Thoracic aorta (tissue), 2 donors: ENCODE measurements at places on chromosomes 2 and 18.

DNA sequence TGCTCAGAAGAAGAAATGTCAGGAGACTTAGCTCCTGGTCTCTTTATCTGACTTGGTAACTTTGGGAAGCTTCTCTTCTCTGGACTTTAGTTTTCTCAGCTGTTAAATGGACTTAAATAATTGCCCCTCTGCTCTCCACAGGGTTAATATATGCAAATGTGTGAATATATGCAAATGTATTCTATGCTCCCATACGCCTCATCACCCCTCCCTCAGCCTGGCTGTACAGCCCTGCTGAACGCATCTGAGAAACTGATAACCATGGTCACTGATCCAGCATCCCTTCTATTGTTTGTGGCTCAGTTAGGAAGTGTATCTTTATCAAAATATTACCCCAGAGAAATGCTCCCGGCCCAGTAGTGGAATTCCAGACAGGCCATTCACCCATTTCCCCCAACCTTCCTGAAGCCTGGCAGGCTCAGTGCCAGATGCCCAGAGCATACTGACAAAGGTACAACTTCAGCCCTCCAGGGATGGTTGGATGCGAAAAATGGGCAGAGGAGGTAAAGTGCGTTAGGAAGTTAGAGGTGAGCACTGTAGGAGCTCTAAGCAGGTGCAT, 103.4 kb downstream of the DYSF start:
- DNase-seq: no peak

GRCh38 chr2:29455200-29455860, 340.1 kb downstream of the CLIP4 start:
- no peak for DNase-seq

- DNase-seq: no peak
Measured at GRCh38 chr2:127698553-127699355, 2.5 kb upstream of the SFT2D3 start.

GRCh38 chr2:12507295-12507694, 209.4 kb upstream of the TRIB2 start:
- no peak for DNase-seq

GRCh38 chr2:100289020-100289419, 33.3 kb downstream of the LONRF2 start:
- DNase-seq: no peak

DNA sequence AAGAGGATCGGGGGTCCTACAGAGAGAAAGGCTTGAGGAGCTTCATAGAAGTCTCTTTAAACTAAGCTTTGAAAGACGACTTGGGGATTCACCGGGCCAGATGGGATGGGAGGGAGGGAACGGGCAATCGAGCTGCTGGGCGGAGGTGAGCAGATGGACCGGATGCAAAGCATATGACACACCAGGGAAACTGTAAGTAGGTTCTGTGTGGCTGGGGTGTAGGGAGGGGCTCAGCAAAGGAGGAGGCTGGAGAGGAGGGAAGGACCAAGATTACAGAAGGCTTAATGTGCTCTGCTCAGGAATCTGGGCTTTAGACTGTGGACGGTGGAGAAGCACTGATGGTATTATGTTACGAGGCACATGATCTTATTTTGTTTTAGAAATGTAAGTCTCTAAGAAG, 131.5 kb downstream of the MAIP1 start:
- DNase-seq: no peak

- no peak for DNase-seq
Measured at GRCh38 chr18:50871846-50872245, 7.1 kb upstream of the ME2 start.

DNA sequence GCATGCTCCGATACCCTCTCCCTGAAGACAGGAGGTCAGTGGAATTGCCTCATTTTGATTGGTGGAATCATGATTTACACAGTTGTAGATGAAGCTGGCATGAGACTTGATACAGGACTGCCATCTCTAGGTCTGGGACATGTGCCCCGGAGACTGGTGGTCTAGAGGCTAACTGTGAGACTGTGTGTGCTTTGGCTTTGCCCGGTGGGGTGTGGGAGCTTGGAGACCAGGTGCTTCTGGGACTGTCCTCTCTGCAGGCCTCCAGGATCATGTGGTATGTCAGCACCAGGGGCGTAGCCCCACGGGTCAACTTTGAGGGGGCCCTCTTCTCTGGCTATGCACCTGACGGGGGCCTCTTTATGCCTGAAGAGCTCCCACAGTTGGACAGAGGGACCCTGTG, 2.7 kb downstream of the THNSL2 start:
- no peak for DNase-seq

GRCh38 chr2:191539068-191539467, 138.9 kb upstream of the NABP1 start:
- DNase-seq: no peak

DNA sequence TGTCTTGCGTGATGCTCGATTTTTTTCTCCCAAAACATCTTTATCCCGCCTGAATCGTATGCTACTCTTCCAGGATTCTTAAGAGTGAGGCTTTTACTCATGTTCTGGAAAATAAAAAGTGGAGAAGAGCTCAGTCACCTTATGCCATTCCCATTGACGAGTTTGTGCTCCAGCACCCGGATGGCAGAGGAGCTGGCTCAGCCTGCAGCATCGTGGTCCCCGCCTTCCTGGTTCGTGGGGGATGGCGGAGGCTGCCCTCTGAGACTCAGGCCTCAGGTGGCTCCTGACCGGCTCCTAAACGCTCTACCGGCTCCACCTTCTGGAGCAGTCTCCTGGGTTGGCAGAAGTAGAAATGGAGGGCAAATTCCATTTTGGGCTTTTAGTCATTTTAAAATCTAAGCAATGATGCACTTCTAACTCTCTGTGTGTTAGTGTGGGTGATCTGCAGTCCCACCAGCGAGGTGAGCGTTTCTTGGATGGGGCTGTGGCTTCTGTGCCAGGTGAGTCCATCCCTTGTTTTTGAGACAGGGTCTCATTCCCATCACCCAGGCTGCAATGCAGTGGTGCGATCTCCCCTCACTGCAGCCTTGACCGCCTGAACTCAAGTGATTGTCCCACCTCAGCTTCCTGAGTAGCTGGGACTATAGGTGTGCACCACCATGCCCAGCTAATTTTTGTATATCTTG, 27.8 kb downstream of the RTP5 start:
- no peak for DNase-seq

- peak; percentile 10 for DNase-seq
Measured at GRCh38 chr2:65130664-65131175, 814 bp upstream of the RAB1A start.

DNA sequence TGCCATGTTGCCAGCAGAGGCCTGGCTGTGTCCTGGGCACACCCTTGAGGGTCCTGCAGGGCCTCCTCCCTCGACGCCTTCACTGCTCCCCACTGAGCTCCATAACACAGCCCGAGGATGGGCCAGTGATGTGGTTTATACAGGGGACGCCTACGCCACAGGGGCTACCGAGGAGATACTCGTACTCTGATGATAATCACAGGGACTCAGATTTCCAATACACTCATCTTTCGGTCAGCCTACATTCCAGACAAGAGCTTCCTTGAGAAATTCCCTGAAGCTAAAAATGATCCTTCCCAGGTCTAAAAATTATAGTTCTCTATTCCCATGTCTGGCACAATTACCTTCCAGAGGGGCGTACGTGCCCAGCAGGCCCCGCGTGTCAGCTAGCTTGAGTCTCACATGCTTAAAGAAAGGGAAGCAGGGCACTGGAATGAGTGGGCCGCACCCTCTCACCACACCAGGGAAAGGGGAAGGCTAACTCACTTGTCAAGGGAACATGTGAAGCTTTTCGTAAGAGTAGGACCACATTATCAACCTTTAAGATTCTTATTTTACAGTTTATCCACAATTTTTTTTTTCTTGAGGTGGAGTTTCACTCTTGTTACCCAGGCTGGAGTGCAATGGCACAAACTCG, 159.5 kb upstream of the NDUFV2 start:
- DNase-seq: no peak

GRCh38 chr2:204172145-204172600, 235.6 kb downstream of the ICOS start:
- no peak for DNase-seq

- DNase-seq: no peak
Measured at GRCh38 chr2:68900496-68901198, 29.4 kb upstream of the BMP10 start.
